ENCODE measurements at places on chromosomes 5 and 9.

GRCh38 chr9:118459913-118460312 lies 755.7 kb downstream of the TLR4 start:
- DNase-seq: no peak

- no peak for DNase-seq
Measured at GRCh38 chr5:77103457-77103856, 16.4 kb upstream of the ZBED3 start.

DNA sequence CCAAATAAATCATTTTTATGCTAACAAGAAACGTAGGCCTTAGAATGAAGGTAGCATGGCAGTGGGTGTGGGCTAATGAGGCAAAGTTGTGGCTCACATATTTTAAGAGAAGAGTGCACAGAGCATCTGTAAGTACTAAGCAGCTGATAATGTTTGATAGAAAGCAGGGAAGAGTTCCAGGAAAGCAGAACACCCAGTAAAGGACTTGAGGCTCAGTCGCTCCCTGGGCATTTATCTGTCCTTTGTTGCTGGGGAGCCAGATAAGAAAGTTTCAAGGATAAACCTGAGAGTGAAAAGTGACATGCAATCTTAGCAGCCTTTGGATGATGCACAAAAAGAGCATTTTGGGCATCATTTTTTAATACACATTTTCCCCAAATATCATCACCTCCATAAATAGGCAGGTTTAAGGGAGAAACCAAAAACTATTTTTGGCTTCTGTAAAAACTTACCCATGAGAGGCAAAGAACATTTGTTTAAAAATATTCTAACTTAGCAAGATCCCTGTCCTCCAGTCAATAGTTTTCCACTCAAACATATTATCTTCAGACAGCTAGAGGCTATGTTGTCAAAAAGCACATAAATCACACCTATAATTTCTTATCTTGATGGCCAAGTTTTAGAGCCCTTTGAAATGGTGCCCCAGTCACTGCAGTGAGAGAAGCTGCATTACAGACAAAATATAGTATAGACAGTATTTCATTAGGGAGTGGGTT lies 3.4 kb downstream of the FREM1 start:
- DNase-seq: peak; percentile 37

DNA sequence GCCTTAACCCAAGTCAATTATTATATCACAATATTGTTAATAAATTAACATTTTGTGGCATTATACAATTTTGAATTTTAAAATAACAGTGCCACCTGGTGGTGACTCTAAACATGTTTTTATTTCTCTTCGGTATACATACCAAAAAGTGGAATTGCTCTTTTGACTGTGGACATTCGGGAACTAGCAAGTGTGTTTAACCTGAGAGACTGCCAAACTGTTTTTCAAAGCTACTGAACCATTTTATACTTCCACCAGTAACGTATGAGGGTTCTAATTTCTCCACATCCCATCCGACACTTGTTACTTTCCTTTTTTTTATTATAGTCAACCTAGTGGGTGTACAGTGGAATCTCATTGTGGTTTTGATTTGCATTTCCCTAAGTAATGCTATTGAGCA lies 18.3 kb upstream of the HSDL2 start:
- DNase-seq: peak; percentile 18

DNA sequence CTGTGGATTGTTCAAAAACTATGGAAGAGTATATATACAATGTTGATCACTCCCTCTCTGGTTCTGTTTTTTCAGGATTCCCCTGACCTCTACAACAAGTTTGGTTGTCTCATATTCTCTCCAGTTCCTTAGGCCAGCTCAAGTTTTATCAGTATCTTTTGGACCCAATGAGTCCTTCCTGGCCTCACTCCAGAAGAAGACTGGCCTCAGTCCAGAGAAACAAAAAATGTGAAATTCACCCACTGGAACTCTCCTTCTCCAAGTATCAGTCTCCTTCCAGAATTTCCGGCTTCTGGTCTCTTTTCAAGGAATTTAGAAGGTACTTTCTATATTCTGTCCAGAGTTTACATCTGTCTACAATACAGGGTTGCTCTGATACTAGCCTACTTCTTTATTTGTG lies 537.8 kb upstream of the FTMT start:
- DNase-seq: no peak

GRCh38 chr5:148978370-148979082 lies 84.3 kb downstream of the SH3TC2 start:
- no peak for DNase-seq

DNA sequence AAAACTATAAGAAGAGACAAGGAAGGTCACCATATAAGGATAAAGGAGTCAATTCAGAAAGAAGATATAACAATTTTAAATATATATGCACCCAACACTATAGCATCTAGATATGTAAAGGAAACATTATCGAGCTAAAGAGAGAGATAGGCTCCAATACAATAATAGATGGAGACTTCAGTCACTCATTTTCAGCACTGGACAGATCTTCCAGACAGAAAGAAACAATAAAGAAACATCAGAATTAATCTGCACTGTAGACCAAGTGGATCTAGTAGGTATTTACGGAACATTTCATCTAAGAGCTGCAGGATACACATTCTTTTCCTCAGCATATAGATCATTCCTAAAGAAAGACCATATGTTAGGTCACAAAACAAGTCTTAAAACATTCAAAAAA lies 463.5 kb downstream of the KCTD16 start:
- no peak for DNase-seq

- DNase-seq: no peak
Measured at GRCh38 chr9:78707481-78707991, 410.6 kb downstream of the PSAT1 start.

GRCh38 chr5:81849770-81850367 lies 99.0 kb upstream of the SSBP2 start:
- DNase-seq: no peak

DNA sequence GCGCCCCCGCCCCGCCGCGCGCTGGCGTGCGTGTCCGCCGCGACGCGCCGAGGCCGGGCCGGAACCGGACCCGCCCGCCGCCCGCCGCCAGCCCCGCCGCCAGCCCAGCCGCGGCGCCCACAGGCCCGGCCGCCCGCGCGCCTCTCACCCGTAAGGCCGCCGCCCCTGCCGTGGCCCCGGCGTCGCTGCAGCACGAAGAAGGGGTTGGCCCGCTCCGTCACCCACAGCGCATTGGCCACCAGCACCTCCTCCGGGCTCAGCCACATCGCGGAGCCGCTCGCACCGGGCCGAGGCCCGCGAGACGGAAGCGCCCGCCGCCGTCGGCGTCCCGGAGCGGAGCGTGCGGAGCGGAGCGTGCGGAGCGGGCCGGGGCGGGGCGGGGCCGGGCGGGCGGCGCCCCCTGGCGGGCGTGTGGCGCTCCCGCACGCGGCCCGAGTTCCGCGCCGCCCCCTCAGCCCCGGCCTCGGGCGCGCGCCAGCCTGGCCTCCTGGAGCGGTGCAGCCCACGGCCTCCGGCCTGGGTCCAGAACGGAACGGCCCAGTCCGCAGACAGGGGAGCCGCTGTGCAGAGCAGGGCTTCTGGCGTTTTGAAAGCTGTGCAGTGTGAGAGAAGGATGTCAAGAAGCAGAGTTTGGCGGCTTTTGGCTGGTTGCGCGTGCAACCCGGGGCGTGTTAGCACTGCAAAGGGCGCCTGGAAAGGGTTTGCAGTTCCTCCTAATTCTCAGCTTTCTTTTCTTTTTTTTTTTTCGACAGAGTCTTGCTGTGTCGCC lies at the start of gene TBC1D9B:
TBC1D9B (minus strand) TSS at position 342 of the 769 bp plus-strand sequence; CDS start at position 266, 76 bp downstream.
- DNase-seq: peak; percentile 96

- DNase-seq: no peak
Measured at GRCh38 chr9:134276453-134277245, 49.6 kb upstream of the RXRA start.

DNA sequence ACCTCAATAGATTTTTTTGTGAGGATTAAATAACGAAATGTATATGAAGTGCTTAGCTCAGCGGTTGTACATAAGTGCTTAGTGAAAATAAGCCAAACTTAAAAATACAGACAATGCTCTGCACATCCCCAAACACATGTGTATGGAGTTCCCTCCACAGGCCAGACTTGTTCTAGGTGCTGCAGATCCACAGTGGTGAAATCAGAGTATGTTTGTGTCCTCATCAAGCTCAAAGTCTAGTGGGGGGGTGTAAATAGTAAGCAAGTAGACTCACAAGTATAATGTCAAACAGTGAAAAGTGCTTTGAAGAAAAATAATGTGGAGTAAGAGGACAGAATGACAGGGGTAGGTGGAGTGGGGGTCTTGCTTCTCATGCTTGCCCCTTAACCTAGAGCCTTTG lies 157.4 kb upstream of the SPRY4 start:
- DNase-seq: no peak

DNA sequence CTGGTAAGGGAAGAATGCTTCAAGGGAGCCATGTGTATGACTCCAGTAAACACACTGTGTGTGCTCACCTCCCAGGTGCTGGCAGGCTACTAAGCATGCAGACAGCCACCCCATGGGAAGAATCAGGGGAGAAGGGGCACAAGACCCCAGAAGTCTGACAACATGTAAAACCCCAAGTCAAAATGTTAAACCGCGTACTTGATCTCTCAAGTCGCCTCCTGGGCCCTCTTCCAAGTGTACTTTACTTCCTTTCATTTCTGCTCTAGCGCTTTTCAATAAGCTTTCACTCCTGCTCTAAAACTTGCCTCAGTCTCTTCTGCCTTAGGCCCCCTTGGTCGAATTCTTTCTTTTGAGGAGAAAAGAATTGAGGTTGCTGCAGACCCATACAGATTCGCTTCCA lies 31.3 kb downstream of the DAPK1 start:
- DNase-seq: no peak
